ENCODE measurements at places on chromosomes 16 and 17.

GRCh38 chr17:29918922-29919856, 10.8 kb downstream of the SSH2 start:
- no peak for DNase-seq

DNA sequence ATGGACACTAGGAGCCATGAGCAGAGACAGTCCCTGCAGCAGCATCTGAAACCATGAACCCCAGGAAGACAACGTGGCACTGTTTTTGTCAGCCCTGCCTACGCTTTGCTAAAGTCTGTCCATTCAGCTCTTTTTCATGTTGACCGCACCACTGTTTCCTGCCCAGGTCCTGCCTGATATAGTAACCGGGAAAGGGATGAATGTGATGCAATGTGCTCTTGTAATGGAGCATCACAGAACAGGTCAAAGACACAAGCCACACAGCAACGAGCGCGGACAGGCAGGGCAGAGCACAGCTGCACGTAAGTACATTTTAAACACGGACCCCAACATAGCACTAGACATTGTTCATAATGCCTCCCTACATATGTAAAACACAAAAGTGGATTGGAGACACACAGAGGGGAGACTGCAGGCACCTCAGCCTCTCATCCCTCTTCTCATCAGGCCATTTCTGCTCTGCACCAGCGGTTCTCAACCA, 16.9 kb upstream of the TNFRSF13B start:
- no peak for DNase-seq

DNA sequence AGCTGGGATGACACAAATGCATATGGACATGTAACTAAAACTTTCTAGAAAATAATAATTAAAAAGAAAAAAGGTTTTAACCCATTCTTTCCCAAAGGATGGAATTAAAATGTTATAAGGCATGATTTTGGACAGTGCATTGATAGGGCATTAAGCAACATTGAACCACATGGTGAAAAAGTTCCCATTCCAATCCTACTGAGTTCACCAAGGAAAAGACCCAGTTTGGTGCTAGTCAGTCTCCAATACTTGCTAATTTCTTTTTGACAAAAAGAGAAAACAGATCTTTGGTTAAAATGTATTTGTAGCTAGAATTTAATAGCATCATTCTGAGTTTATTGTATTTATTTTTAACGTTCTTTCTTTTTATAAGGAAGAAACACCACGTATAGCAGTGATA, 28.1 kb downstream of the EMP2 start:
- DNase-seq: no peak

- DNase-seq: no peak
These were observed 88.5 kb downstream of the SMG6 start for GRCh38 chr17:2214929-2215615.

GRCh38 chr16:85617948-85618347, 4.8 kb downstream of the GSE1 start:
- DNase-seq: no peak

GRCh38 chr17:4082136-4082924, 60.5 kb downstream of the ZZEF1 start:
- no peak for DNase-seq

- no peak for DNase-seq
These were observed 117.3 kb upstream of the TBX2 start for GRCh38 chr17:61282377-61282776.

- DNase-seq: no peak
These were observed 11.3 kb downstream of the DOK4 start for GRCh38 chr16:57474671-57475661.

GRCh38 chr17:35742896-35743477, 10.1 kb downstream of the GAS2L2 start:
- no peak for DNase-seq

DNA sequence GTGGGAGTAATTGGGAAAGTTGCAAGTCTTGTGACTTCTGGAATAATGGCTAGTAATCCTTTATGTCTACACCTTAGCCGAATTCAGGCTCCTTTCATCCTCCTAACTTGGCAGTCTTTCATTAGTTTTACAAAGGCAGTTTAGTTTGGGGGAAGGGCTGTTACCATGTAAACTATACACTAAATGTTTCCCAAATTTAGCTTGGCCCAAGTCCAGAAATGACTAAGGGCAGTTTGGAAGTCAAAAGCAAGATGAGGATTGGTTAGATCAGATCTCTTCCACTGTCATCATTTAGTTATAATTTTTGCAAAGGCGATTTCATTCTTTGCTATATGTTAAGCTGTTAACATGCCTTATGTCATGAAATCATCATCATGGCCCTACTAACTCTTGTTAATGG, 115.4 kb upstream of the CACNG3 start:
- DNase-seq: no peak

GRCh38 chr17:29567554-29568330, 759 bp upstream of the TP53I13 start:
- DNase-seq: no peak

GRCh38 chr16:49452108-49452507, 78.5 kb downstream of the C16orf78 start:
- DNase-seq: no peak

GRCh38 chr17:22461460-22462145, 769.3 kb downstream of the KCNJ18 start:
- DNase-seq: no peak

- DNase-seq: no peak
These were observed 6.1 kb upstream of the FXR2 start for GRCh38 chr17:7620835-7621234.

DNA sequence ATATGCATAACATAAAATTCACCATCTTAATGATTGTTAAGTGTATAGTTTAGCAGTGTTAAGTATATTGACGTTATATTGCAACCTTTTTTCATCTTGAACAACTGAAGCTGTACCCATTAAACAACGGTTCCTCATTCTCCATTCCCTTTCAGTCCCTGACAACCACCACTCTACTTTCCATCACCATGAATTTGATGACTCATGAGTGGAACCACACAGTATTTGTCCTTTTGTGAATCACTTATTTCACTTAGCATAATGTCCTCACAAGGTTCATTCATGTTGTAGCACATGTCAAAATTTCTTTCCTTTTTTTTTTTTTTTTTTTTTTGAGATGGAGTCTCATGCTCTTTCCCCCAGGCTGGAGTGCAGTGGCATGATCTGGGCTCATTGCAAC, 46.0 kb downstream of the HOXB1 start:
- DNase-seq: no peak
